ENCODE measurements at places on chromosomes 7 and 10.

DNA sequence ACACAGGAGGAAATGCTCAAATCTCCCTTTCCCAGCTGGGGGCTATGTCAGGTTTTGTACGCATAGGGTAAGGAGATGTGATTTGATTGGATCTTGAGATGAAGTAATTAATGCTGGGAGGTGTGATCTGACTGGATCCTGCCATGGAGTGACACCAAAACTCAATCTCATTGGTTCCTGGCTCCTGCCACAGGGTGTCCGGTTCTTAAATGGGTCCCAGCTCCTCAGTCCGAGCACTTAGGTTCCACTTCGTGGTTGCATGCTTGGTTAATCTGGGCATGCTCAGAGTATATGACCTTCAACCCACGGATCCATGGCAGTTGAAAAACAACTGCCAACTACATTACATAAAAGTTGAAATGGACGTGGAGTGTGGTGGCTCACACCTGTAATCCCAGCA lies 3.1 kb upstream of the ZNF12 start:
- no peak for DNase-seq

DNA sequence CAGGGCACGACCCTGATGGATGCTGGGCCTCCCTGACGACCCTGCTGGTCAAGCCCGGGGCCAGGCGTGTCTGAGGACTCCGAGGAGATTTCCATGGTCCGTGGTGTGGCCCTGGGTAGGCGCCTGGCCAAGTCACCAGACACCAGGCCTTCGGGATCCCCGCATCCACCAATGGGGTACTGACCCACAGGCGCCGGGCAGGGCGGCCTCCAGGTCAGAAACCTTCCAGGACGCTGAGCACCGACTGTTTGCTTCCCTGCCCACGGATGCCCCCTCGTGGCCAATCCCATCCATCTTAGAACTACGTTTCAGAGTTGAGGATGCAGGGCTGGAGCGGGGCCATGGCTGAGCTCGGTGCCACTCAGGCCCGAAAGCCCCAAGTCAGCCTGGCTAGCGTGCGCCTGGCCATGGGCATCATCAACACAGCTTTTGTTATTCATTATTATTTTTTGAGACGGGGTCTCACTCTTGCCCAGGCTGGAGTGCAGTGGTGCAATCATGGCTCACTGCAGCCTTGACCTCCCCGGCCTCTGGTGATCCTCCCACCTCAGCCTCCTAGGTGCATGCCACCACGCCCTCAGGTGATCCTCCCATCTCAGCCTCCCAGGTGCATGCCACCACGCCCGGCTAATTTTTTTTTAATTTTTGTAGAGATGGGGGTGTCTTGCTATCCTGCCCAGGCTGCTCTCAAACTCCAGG lies 7.1 kb upstream of the AMZ1 start:
- DNase-seq = peak; percentile 63

GRCh38 chr7:153935095-153935494 lies 117.1 kb upstream of the DPP6 start:
- DNase-seq = no peak

GRCh38 chr7:121279060-121279620 lies 49.7 kb upstream of the WNT16 start:
- DNase-seq = no peak

DNA sequence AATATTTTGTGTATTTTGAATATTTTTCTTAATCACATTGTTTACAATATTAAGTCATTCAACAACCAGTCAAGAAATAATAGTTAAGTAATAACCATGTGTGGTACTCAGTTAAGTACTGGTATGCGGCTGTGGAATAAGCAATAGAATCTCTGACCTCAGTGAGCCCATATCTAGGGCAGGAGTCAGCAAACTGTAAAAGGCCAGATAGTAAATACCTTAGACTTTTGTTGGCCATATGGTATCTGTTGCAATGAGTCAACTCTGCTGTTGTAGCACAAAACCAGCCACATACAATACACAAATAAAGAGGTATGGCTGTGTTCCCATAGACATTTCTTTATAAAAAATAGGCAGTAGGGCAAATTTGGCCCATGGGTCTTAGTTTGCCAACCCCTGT lies 311.6 kb upstream of the SEMA3A start:
- peak; percentile 63 for DNase-seq

DNA sequence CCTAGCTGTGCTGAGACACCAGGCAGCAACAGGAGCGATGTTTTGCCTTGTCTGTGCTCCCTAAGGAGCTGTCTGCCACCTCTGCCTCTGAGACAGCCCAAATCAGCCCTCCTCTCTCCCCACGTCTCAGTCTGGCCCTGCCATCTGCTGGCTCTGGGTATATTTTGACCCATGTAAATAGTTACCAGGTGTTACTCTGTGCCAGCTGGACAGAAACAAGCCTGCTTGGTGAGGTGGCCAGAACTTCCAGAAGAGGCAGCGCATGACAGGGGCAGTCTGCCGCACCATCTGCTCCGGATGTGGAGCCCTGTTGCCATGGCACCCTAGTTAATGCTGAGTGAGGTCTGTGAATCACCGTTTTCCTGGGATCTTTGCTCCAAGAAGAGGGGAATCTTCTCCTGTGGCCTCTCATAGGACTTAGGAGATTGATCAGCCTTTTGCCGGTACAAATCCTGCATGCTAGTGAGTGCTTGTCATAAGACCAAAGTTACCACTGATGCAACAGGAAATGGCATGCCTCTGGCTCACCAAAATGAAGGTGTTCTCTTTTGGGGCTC lies 31.8 kb downstream of the GSTO2 start:
- DNase-seq = peak; percentile 93

DNA sequence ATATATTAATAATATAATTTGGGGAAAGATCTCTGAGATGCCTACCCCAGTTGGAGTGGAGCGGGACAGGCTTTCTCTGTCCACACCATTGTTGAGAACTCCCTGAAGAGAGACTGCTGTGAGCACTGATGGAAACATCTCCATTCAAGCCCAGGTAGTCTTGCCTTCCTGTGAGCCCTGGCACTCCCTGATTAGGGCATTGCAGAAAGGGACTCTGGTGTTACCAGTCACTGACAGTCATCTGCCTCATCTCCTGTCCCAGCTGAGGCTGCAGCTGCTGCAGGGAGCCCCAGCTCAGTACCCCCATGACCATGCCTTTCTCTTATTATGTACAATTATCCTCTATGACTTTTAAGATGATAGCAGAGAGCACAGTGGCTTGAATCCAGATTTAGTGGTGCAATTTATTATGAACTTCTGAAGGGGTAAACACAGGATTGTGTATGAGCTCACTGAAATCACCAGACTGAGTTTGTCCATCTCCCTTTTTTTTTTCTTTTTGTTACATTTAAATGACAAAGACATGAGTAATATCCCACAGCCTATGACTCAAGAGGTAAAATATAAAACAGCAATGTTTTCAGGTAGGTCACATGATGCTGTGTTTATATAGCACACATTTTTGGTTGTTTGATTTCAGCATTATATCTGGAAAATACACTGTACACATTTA lies 236.9 kb downstream of the SLC25A13 start:
- DNase-seq = peak; percentile 64

GRCh38 chr7:19284596-19285300 lies 139.5 kb upstream of the FERD3L start:
- DNase-seq = peak; percentile 81

All from NCI-H226 (cell line).